Gastroesophageal sphincter (tissue), 4 donors: ENCODE measurements at places on chromosomes 1 and 21. TPM values are rescaled to one million over a fixed set of nuclear protein-coding genes. Genes with fewer than 3 reads are reported as not detected.

GRCh38 chr1:151060007-151060656 is at the start of gene MLLT11:
Gene MLLT11 (plus strand): TSS chr1:151060397. CDS start chr1:151067225, 6,828 bp downstream.
- ATAC-seq, result peak; percentile 44

MEAF6 gene
- total RNA-seq, result 129 TPM

AMY1A gene
- not detected for total RNA-seq

LCE1D gene
- not detected for total RNA-seq

DNA sequence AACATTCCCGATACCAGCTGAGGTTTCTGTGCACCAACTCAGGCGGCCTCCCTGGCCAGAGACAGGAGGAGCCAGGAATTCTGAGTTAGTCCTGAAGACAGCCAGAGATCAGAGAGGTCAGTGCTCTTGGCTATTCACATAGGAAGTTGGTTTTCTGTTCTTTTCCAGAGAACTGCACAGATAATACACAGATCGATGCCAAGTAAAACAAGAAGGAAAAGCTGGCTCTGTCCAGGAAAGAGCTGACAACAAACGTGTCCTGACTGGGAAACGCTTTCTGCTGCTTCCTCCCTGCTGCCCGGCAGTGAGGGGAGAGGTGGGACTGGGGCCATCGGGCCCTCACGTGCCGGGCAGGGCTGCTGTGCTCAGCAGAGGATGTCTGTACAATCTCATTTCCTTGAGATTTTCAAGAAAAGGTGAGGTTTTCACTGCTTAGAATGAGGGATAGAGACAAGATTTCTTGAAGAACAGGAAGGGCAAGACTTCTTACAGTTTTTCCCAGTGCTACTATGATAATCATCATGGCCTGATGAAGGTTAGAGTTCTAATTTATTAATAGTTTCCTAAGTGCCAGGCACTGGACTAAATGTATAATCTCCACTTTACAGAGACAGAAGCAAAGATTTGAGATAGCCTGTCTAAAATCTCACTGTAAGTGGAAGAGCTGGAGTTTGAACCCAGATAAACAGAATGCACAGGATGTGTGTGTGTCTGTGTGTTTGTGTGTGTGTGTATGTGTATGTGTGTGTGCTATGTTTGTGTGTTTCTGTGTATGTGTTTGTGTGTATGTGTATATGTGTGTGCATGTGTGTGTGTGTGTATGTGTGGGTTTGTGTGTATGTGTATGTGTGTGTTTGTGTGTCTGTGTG is 211.0 kb upstream of the RAB4A start:
- ATAC-seq, result peak; percentile 78

GRCh38 chr1:226692823-226693222 is 46.3 kb downstream of the ITPKB start:
- ATAC-seq, result no peak

CD164L2 gene
- total RNA-seq, result not detected

MANEAL gene
- total RNA-seq, result 1.5 TPM

- no peak for ATAC-seq
Measured at GRCh38 chr1:23792151-23792945, 1.4 kb downstream of the LYPLA2 start.

LHX8 gene
- total RNA-seq, result not detected

HLX gene
- total RNA-seq, result 10.5 TPM
